HepG2 (cell line): ENCODE measurements at places on chromosomes 3 and 15.

GRCh38 chr3:31462050-31462569 lies 70.6 kb upstream of the STT3B start:
- H3K4me1 ChIP-seq, result peaks cover 17% of the 10 kb centered on the region
- H3K27ac ChIP-seq, result no peak overlapping the region
- 0 out of 3 replicates have a peak, but pooled peaks cover 3% of the 10 kb centered on the region for H3K27me3 ChIP-seq
- DNase-seq, result peak; percentile 37
- no peak overlapping the region for H3K4me3 ChIP-seq
- H3K36me3 ChIP-seq, result no peaks in the 10 kb centered on the region

- H3K27ac ChIP-seq, result no peak overlapping the region
- H3K4me3 ChIP-seq, result no peak overlapping the region
- H3K27me3 ChIP-seq, result no peaks in the 10 kb centered on the region
- no peaks in the 10 kb centered on the region for H3K36me3 ChIP-seq
- DNase-seq, result no peak
These were observed 728.2 kb upstream of the NECTIN3 start for GRCh38 chr3:110343376-110343775.

DNA sequence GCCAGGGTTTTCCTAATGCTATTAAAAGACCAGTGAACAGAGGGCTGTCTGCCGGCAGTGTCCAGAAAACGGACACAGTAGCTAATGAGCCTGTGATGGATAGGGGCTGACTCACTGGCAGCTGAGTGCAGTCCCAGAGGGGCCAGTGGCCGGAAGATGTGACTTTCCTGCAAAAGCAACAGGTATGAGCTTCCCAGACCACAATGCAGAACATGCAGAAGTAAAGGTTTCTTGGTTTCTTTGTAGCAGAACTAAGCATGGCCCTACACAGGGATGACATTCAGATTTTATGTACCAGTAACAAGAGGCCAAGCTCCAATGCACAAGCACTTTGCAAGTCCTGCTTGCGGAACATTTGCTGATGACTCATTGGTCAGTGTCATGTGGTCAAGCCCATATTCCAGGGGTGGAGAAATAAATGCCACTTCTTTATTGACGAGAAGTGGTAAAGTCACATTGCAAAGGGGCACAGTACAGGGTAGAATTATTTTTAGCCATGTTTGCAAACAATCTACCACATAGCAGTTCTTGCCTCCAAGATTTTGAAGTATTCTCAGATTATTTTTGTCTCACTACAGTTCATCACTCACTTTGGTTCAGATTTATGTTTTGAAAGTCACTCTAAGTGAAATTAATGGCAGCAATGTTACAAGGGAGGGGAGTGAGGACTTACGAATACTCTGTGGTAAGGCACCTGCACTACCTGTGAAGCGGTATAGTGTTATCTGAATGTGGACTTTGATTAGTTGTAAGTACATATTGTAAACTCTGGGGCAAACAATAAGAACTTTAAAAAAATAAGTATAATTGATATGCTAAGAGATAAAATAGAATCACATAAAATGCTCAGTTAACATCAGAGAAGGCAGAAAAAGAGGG lies 263.3 kb downstream of the ABHD5 start:
- peaks cover 65% of the 10 kb centered on the region; the same call in 2 of the 3 replicates for H3K27me3 ChIP-seq
- H3K36me3 ChIP-seq, result no peaks in the 10 kb centered on the region
- no peak for DNase-seq
- no peak overlapping the region for H3K27ac ChIP-seq
- no peak overlapping the region for H3K4me3 ChIP-seq

DNA sequence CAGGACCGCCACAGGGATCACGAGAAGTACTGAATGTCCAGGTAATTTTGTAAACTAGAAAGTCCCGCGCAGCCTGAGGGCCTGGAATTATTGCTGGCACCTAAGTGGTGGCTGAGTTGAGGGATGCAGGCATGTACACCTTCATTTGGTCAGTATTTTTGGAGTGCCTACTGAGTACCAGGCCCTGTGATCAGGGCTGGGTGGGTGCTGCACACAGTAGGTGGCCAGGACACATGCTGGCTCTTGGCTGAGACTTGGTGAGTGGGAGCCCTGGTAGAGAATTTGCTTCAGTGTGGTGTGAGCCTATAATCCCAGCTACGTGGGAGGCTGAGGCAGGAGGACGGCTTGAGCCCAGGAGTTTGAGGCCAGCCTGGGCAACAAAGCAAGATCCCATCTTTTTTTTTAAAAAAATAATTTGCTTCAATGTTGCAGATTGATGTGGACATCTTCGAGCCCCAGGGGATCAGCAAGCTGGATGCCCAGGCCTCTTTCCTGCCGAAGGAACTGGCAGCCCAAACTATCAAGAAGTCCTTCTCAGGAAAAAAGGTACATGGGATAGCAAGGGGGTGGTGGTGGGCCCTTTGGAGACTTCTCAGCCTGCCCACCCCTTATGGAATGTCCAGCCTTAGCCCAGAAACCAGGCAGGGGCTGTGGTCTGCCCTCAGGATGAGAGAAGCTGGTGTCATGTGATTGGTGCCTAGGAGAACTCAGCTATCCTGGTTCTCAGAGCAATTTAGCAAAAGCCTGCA lies 2.6 kb downstream of the ITIH1 start:
- H3K4me3 ChIP-seq, result no peak overlapping the region
- DNase-seq, result no peak
- H3K27ac ChIP-seq, result no peak overlapping the region

- no peaks in the 10 kb centered on the region for H3K4me1 ChIP-seq
- H3K4me3 ChIP-seq, result no peak overlapping the region
- DNase-seq, result no peak
- no peaks in the 10 kb centered on the region for H3K36me3 ChIP-seq
- H3K27ac ChIP-seq, result no peak overlapping the region
- peaks cover 8% of the 10 kb centered on the region; the same call in 1 of the 3 replicates for H3K27me3 ChIP-seq
These were observed 53.1 kb downstream of the CD47 start for GRCh38 chr3:108037770-108038169.

DNA sequence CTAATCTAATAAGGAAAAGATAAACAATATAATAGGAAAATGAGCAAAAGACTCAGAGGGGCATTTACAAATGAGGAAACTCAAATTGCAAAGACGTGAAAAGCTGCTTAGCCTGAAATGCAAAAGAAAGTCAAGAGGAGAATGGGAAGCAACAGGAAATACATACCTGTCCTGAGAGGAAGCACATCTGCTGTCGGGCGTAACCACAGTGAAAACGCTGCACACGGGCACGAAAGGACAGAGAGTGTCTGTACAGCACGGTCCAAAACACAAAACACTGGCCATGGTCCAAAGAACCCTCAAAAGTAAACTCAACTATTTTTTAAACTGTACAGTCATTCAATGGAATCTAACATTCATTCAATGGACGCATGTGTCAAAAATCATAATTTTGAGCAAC lies 100.6 kb downstream of the CHSY1 start:
- H3K36me3 ChIP-seq, result no peaks in the 10 kb centered on the region
- H3K27me3 ChIP-seq, result peaks cover 6% of the 10 kb centered on the region
- no peak for DNase-seq
- H3K4me1 ChIP-seq, result peaks cover 21% of the 10 kb centered on the region
- H3K27ac ChIP-seq, result no peak overlapping the region
- H3K4me3 ChIP-seq, result no peak overlapping the region

DNA sequence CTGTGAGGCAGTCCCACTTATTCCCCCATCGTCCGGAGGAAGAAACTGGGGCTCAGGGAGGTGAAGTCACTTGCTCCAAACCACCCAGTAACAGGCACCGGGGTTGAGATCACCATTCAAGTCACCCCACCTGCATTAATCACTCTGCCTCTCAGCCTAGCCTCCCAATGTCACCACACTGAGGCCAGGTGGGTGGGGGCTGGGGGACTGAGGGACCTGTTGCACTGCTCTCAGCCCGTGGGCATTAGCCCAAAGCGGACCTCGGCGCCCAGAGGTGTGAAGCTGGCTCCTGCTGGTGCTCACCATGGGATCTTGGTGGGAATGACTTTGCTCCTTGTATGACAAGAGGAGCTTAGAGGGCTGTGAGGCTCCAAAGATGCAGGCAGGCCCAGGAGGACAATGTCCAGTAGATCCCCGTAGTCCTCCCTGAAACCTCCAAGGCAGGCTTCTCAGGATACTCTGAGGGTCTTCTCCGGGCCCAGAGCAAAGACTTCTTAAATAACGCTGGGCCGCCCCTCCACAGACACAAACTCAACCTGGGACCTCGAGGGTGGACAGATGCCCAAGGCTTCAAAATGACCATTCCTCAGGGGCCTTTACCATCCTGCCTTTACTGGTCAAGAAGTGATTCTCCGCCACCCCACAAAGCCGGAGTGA lies 1.7 kb downstream of the NT5DC2 start:
- H3K27ac ChIP-seq, result peak overlapping the region; percentile 66
- peaks cover 55% of the 10 kb centered on the region for H3K4me1 ChIP-seq
- peaks cover 23% of the 10 kb centered on the region for H3K36me3 ChIP-seq
- no peaks in the 10 kb centered on the region; the same call in 2 of the 3 replicates for H3K27me3 ChIP-seq
- DNase-seq, result no peak

DNA sequence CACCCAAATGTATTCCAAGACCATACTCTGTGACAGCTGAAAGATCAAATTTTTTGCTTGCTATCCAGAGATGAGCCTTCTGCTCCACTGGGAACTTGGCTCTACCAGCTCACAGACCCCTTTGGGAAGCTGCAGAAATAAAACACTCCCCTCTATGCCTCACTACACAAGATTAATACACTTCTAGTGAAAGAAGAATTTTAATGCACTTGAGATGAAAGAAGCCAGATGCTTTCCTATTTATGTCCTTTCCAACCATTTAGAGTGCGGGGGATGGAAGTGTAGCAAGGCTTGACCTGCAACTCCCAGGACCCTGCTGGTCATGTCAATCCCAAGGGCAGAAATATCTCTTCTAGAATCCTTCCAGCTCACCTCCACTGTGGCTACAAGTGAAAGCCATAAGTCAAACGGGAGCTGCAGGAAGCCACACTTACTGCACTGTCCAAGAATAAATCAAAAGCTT lies 34.7 kb downstream of the ANXA2 start:
- no peak for DNase-seq
- H3K27me3 ChIP-seq, result no peaks in the 10 kb centered on the region
- H3K36me3 ChIP-seq, result peaks cover 67% of the 10 kb centered on the region
- H3K4me1 ChIP-seq, result no peaks in the 10 kb centered on the region

- H3K27ac ChIP-seq, result no peak overlapping the region
- DNase-seq, result no peak
- H3K4me3 ChIP-seq, result no peak overlapping the region
- H3K36me3 ChIP-seq, result peaks cover 46% of the 10 kb centered on the region
- no peaks in the 10 kb centered on the region for H3K27me3 ChIP-seq
- H3K4me1 ChIP-seq, result peaks cover 87% of the 10 kb centered on the region
These were observed 53.0 kb downstream of the PCSK6 start for GRCh38 chr15:101436526-101436925.

GRCh38 chr15:78034495-78035191 lies 42.9 kb downstream of the TBC1D2B start:
- no peak for DNase-seq
- no peaks in the 10 kb centered on the region for H3K36me3 ChIP-seq
- H3K4me3 ChIP-seq, result no peak overlapping the region
- H3K27me3 ChIP-seq, result no peaks in the 10 kb centered on the region

DNA sequence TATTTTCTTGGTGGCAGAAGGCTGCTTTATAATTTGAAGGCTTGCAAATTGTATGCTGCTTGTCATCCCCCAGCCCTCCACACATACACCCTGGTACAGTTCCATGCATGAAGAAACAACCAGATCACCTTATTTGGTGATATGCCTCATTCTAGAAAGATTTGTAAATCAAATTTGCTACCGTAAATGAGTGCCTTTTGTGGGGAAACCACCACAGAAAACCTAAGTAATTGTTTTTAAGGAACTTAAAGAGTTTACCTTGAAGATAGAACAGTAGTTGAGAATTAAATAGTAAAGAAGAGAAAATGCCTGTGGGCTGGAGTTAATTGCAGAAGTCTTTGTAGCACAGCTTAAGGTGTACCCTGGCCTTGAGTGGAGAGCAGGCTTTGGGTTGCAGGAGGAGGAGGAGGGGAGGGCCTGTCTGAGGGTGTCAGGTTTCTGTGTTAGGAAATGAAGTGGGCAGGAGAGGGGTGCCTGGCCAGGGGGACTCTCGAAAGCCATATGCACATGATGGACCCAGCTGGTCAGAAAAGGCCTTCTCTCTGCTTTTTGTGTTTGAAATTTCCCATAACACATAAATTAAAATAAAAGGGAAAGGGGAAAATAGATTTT lies 6.9 kb downstream of the NIPA2 start:
- H3K36me3 ChIP-seq, result peaks cover 3% of the 10 kb centered on the region
- peaks cover 53% of the 10 kb centered on the region for H3K4me1 ChIP-seq
- no peaks in the 10 kb centered on the region for H3K27me3 ChIP-seq
- no peak overlapping the region for H3K4me3 ChIP-seq

GRCh38 chr3:16363636-16364035 lies 98.6 kb downstream of the OXNAD1 start:
- no peaks in the 10 kb centered on the region for H3K36me3 ChIP-seq
- no peaks in the 10 kb centered on the region for H3K4me1 ChIP-seq
- no peak for DNase-seq
- no peak overlapping the region for H3K27ac ChIP-seq

GRCh38 chr15:47437491-47437890 lies 279.8 kb upstream of the SEMA6D start:
- no peak overlapping the region for H3K4me3 ChIP-seq
- H3K4me1 ChIP-seq, result no peaks in the 10 kb centered on the region
- H3K27me3 ChIP-seq, result no peaks in the 10 kb centered on the region
- no peak overlapping the region for H3K27ac ChIP-seq

- no peaks in the 10 kb centered on the region for H3K36me3 ChIP-seq
- DNase-seq, result no peak
- no peaks in the 10 kb centered on the region for H3K4me1 ChIP-seq
- H3K27ac ChIP-seq, result no peak overlapping the region
- H3K4me3 ChIP-seq, result no peak overlapping the region
These were observed 450.5 kb upstream of the AZI2 start for GRCh38 chr3:28799084-28799483.

- no peak overlapping the region for H3K27ac ChIP-seq
- no peaks in the 10 kb centered on the region for H3K27me3 ChIP-seq
- H3K4me3 ChIP-seq, result no peak overlapping the region
- no peaks in the 10 kb centered on the region for H3K4me1 ChIP-seq
These were observed 315.2 kb downstream of the CLSTN2 start for GRCh38 chr3:140250010-140250855.

DNA sequence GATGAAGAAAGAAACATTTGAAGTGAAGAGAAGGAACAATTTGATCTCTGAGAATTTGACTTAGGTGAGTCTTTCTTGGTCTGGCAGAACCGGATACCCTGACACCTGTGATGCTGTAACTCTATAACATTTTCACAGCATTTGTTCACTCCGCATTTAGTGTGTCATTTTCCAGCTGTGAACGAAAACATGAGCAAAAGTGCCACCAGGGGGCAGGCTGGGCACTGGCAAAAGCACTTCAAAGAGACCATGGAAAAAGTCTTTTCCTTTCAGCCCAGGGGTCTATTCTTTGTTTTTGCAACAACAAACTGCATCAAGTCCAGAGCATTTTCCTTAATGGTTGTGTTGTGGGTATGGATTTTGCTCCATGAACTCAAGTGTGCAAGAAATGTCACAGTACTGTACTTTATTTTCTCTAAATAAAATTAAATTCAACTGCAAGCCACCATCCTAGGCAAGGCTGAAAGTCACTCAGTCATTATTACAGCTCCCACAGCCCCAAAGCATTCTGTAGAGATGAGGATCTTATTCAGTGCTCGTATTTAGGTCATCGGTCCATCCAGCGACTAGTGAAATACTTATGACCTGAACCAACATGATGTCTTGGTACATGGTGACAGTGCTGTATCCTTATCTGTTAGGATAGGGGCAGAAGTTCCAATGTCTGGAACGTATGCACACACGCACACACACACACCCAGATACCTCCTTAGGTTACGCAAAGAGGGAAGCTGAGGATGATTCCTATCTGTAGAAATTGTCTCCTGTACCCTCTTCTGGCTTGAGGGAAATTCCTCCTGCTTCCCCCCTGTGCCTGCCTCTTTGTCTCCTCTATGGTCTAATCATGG lies 125.5 kb downstream of the GADL1 start:
- H3K36me3 ChIP-seq, result no peaks in the 10 kb centered on the region
- no peak overlapping the region for H3K27ac ChIP-seq
- no peak overlapping the region for H3K4me3 ChIP-seq
- peaks cover 9% of the 10 kb centered on the region; the same call in 1 of the 3 replicates for H3K27me3 ChIP-seq
- peak; percentile 45 for DNase-seq
- peaks cover 11% of the 10 kb centered on the region for H3K4me1 ChIP-seq
